T-helper 17 cell (primary cell): ENCODE measurements at places on chromosomes 12 and 14.

DNA sequence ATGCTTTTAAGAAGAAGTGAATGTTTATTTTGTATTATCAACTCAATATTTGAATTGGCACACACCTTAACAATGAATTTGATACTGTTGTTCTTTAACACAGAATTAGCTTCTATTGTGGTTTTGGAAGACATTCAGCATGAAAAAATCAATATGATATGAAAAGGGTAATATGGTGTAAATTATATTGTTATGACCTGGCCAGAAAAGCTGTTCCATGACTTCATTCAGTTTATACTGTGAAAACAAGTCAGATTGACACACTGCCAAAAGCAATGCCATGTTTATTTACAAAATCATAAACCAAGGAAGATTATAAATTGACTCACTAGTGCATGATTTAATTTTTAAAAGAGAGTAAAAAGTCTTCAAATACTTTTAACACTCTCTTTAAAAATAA, 851.4 kb upstream of the SEL1L start:
- no peak for DNase-seq

GRCh38 chr12:130832561-130833209, 6.4 kb downstream of the STX2 start:
- no peak for DNase-seq

- DNase-seq = no peak
Measured at GRCh38 chr14:50354527-50354926, 42.2 kb downstream of the CDKL1 start.

DNA sequence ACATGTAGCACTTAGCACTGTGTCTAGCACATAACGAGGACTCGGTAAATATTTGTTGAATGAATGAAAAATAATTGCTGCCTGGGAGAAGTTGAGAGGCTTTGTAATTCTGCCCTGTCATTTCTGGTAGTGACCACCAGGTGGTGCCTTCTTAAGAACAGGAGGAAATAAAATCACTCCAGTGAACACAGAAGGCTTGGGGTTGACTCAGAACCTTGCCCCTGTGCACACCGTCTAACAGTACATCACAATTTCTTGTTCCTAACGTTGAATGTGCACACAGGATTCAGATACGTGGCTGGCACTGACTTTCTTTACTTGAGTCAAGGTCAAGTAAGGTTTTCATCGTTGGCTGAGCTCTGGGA, 91.8 kb downstream of the RGS6 start:
- no peak for DNase-seq

GRCh38 chr12:50740307-50740706, 23.6 kb upstream of the ATF1 start:
- no peak for DNase-seq

DNA sequence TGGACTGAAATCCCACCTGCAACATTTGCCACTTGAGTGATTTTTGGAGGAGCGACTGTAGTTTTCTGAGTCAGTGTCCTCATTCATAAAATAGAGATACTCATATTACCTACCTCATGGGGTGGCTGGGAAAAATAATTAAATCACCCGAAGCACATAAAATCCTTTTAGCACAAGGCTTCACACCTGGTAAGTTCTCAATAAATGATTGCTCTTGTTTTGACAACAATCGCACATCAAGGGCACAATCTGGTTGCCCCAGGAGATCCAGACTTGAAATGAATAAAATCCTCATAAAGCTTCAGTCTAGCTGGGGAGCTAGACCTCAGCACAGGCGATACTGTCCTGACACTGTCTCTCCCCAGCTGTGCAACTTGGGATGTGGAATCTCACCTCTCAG, 76.0 kb upstream of the CCDC60 start:
- DNase-seq = no peak

DNA sequence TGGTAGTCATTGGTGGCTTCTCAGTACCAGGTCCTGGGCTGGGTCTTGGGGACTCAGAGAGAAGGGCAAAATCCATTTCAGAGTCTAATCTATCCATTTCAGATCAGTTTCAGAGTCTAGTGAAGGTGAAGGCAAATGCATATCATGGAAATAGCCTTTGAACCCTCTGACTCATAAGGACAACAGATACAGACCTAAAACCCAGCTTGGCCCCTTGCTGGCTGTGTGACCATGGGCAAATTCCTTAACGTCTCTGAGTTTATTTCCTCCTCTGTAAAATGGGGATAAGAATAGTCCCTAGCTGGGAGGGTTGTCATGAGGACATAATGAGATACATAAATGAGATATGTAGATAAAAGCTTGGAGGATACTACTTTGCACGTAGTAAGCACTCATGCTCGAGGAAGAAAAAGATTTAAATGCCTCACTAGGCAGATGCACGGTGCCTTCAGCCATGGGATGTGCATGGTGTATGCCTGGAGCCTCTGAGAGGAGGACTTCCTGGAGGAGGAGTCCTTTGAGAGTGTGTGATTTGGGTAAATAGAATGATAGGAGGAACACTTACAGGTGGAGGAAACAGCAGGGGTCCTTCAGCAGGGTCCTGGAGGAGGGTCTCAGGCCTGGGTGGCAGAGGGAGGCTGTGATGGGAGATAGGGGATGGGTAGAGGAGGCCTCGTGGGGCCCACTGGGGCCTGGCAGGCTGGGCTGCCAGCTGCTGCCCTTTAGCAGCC, 8.0 kb downstream of the DTX1 start:
- no peak for DNase-seq

- no peak for DNase-seq
Measured at GRCh38 chr14:103547941-103548462, 14.5 kb downstream of the BAG5 start.

DNA sequence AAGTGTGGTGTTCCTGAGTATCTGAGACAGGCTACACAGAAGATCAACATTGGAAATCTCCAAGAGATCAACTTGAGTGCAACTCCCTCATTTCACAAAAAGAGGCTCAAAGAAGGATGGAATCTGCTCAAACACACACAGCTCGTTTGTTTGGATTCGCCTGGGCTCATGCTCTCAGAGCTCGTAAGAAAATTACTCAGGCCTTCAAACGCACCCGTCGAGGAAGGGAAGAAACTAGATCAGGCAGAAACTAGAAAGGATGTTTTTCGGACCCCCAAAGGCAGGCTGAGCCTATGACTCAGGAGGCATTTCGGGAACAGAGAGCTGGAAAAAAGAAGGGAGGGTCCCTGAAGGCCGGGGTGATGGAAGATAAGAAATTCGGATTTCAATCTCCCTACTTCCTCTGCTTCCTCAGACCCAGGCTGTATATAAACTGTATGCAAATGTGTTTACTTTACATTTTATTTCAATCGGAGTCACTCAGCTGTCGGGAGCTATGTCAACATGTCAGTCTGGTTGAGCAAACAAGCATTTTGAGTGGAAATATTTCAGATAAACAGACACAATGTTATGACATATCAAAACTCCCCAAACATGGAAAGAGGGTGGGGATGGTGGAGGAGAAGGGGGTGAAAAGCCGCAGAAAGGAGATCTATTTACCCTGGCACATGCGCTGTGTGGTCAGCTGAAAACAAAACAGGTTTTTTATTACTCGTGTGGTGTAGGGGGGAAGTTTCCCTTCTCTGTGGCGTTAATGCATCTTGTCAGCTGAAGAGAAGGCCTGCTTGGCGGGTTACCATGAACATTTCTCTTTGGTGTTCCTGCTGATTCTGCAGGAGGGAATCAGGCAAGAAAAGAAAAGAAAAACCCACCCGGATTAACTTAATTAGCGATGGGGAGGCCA, 129.1 kb upstream of the TBX3 start:
- DNase-seq = no peak

DNA sequence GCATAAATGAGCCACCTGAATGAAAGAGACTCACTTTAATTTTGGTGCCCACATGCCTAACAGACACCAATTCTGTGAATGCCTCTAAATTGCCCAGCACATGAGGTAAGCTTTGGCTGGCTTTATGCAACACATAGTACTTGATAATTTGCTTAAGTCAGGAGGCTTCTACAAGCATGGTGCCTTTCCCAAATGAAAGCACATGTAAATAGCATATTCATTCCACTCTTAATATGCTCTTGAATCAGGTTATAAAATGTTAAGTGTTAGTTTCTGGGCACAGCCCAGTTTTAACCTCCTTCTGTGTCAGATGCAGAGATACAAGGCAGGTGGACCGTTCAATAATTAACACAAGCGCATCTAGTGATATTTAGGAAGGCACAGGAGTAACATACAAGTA, 15.6 kb downstream of the TMCC3 start:
- no peak for DNase-seq

DNA sequence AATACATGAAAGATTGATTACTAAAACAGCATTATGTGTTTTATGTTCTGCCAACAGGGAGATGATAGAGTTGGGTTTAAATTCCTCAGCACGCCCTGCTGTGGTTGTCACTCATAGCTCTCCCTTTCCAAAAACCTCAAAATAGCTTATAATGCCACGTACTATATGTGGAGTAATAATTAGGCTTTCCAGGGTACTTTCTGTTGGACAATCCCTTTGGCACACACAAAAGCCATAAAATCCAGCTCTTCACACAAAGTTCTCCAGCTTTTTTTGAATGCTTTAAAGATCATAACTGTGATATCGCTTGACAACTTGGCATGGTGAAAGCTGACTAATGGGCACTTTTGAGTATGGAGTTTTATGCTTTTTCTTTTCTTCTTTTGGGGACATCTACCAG, 145.3 kb upstream of the DCN start:
- DNase-seq = no peak

DNA sequence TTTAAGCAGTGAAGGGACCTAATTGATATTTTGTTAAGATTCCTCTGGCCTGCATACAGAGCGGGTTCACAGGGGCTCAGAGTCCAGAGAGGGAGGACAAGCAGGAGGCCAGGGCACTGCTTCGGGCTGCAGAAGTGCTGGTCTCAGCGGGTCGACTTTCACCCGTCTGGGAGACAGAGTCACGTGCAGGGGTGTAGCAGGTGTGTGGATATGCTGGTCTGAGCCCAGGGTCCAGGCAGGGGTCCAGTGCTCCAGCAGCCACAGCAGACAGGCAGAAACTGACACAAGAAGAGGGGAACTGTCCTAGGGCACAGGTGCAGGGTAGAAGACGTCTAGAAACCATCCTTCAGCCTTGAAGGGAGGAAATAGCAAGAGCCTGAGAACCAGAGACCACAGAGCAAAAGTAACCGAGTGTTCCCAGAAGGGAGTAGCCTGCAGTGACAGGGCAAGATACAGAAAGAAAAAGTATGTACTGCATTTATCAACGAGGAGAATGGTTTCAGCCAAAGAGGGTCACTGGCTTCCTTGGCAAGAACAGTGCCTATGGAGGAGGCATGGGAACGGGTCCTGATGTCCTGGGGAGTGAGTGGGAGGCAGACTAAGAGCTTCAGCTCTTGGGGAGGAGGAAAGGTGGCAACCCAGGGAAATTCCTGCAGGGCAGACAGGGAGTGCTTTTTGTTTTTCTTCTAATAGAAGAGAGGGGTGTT, 28.7 kb downstream of the FBXO21 start:
- no peak for DNase-seq

DNA sequence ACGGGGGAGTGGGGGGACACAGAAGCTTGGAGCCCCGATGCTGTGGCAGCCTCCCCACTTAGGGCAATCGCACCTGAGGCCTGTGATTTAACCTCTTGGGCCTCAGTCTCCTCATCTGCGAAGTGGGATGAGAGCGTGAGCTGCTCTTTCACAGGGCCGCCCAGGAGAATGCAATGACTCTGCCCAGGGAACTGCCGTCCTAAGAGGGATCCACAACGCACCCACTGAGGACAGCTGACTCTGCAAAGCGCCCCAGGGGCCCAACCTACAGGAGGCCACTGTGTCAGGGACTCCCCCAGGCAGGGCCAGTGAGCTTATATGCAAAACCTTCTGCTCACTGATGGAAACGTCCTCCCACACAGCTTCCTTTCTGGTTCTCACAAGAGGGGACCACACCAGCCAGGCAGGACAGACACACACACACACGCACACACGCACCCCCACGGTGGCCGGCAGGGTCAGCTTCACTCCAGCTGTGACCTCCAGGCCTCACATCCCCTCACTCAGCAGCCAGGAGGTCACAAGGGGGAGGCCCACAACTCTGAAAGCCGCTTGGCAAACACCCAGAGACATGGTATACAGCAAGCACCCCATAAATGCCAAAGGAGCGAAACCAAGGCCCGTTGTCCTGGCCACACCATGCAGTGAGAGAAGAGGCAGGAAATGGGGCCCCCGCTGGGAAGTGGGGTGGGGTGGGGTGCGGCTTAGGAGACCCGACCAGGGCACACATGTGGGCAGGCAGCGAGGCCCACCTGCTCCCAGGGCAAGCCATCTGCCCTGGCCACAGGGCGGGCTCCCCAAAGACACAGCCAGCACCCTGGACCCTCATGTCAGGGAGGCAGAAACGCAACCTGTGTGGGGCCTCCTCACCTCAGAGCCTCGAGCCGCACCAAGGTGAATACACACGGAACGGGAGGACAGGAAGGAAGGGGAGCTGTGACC, 73.3 kb downstream of the NCOR2 start:
- no peak for DNase-seq

DNA sequence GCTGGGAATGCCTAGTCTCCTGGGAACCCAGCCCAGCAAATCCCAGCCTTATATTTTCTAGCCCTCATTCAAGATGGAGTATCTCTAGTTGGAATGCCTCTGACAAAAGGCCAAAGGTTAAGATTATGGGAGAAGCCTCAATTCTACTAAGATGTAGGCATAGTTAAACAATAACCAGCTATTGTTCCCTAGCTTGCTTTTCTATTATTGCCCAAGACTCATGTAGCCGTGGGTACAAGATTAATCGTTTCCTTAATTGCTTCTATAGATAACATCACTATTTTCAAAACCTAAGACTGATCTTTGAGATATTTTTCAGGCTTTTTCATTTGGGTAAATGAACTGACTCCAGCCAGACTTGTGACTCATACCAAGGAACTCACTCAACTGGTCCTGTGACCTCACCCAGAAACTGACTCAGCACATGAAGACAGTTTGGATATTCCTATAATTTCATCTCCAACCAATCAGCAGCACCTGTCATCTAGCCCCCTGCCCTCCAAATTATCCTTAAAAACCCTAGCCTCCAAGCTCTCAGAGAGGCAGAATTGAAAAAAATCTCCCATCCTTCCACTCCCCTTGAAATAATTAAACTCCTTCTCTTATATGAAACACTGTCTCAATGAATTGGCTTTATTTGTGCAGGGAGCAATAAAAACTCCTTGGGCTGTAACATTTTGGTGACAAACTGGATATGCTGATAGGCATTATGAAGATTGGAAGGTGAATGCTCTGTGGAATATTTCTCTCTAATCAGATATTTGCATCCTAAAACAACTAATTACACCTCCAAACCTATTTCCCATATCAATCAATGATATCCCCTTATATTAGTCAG, 589.0 kb downstream of the C12orf50 start:
- DNase-seq = no peak

- DNase-seq = no peak
Measured at GRCh38 chr12:121033625-121034349, 5.3 kb downstream of the OASL start.

- no peak for DNase-seq
Measured at GRCh38 chr12:40439771-40440492, 215.1 kb downstream of the LRRK2 start.
